Cerebellar nuclear complex (tissue), 1 donor: ENCODE measurements at places on chromosomes 16 and 17.

- no peak for DNase-seq
Measured at GRCh38 chr16:87248714-87249113, 68.5 kb downstream of the C16orf95 start.

DNA sequence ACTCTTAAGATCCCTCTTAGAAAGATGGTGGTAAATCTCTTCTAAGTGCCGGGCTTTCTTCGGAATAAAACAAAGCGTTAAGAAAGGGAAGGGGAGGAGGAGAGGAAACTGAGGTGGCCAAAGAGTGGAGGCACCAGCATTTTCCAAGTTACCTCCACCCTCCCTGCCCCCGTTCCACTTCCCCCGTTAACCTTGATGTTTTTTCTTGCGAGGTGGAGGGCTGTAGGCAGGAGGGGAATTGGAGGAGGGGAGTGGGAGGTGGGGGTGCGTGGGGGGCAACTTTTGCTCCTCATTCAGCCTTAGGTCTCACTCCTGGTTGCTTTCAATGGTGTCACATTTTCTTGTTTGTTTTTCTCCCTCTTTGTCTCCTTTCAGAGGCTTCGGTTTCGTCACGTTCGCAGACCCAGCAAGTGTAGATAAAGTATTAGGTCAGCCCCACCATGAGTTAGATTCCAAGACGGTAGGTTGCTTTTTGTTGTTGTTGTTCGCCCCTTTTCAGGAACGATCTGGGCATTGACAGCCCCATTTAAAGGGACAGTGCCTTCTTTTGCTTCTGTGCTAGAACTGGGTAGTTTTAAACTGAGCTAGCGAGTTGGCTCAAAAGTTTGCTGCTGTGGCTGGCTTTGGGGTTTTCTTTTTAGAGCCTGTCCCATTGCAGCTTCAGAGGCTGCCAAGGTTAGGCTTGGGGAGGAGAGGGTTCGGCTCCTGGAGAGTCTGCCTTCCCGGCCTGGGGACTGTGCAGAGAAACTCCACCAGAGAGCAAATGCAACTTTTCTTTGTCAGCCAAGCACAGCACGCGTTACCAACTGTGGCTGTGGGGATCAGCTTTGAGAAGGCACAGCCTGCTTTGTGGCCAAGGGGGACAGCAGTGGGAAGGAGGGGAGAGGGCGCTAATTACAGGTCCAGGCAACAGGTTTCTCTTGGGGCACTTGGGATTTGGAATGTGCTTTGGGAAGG lies 1.9 kb downstream of the MSI2 start:
- DNase-seq = no peak

- DNase-seq = no peak
Measured at GRCh38 chr17:43517161-43517560, 29.0 kb downstream of the ETV4 start.

GRCh38 chr17:21425736-21426135 lies 49.6 kb downstream of the KCNJ12 start:
- no peak for DNase-seq

GRCh38 chr16:56097306-56097705 lies 94.0 kb upstream of the GNAO1 start:
- no peak for DNase-seq

DNA sequence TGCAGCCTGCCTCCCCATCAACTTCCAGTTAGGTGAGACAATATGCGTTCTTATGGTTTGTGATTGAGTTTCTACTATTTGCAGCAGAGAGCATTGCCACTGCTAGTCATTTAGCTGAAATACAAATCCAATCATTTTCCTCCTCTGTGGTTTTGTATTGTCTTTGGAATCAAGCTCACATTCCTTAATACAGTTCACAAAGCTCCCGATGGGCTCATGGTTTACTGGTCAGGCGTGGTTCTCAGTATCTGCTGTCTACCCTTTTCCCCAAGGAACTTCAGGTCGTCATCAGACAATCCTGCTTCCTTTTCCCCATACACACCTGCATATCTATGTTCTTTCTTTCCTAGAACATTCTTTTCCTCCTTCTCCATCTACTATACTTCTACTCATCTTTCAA lies 69.6 kb upstream of the GAS7 start:
- DNase-seq = no peak

- DNase-seq = no peak
Measured at GRCh38 chr16:64280317-64280716, 841.5 kb downstream of the CDH11 start.

DNA sequence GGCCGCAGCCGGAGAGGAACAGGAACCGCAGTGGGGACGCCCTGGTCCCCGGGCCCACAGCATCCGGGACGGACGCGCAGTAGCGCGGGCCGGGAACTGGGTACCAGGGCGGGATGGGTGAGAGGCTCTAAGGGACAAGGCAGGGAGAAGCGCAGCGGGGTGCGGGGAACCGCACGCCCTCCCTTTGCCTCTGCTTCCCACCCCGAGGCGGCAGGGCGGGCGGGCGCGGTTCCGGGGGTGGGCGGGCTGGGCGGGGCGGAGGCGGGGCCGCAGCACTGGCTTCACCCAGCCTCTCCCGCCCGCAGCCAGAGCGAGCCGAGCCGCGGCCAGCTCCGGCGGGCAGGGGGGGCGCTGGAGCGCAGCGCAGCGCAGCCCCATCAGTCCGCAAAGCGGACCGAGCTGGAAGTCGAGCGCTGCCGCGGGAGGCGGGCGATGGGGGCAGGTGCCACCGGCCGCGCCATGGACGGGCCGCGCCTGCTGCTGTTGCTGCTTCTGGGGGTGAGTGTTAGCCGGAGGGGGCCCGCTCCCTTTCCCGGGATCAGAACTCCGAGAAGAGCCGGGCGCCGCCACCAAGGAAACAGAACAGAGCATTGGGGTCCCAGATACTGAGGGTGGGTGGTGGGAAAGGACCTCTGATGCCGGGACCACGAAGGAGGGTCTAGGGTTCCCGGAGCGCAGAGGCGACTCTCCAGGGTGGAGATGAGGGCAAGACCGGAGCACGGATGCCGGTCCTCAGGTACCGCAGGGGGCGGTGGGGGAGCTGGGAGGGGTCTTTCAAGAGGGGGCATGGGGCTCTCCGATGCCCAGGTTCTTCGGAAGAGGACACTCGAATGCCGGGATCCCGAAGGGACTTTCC lies at the start of gene NGFR:
TSS of gene NGFR (plus strand) at position 308 of the 856 bp plus-strand sequence. CDS start at position 433, 125 bp downstream.
- peak; percentile 11 for DNase-seq

DNA sequence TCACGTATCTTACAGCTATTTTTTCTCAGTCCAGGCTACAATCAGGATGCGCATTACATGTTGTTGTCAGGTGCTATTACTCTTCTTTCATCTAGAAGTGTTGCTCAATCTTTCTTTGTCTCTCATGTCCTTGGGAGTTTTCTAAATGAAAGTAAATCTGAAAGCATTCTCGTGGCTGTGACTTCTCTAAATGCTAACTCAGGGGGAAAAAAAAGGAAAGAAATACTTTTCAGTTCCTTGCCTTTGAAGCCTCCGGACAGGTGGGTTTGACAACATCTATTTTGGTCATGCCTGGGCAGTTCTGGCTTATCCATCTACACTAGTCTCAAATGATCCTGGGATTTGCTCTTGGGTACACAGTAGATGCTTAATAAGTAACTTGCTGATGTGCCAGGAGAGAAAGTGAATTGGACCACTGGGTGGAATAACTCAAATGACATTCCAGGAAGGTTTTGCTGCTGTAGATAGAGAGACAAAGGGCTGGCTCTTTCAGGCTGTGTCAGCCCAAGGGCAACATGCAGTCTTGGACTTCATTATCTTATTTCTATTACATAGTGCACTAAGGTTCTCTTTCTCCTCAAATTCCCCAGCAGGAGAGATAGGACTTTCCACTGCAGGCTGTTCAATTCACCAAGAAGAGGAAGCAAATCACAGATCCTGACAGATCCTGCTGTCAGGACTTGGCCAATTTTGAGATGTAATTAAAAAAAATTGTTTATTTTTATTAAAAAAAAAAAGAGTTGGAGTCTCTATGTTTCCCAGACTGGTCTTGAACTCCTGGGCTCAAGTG lies 63.6 kb upstream of the NFAT5 start:
- no peak for DNase-seq

DNA sequence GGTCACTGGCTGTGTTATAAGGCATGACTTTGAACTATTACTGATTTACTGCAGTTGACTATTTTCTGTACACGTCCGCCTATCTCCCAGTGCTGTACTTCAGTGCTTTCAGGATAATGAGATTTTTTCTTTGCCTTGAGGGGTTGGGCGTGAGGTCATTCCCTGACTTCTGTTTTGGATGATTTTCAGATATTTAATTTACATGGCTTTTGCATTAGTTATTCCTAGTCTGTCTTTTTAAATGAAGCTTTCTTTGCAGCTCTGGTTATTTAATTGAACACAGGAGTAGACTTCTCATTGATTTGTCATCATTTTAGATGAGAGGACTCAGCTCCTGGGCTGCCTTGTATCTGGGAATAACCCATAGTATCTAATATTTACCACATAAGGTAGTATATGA lies 23.7 kb downstream of the WIPF2 start:
- no peak for DNase-seq

DNA sequence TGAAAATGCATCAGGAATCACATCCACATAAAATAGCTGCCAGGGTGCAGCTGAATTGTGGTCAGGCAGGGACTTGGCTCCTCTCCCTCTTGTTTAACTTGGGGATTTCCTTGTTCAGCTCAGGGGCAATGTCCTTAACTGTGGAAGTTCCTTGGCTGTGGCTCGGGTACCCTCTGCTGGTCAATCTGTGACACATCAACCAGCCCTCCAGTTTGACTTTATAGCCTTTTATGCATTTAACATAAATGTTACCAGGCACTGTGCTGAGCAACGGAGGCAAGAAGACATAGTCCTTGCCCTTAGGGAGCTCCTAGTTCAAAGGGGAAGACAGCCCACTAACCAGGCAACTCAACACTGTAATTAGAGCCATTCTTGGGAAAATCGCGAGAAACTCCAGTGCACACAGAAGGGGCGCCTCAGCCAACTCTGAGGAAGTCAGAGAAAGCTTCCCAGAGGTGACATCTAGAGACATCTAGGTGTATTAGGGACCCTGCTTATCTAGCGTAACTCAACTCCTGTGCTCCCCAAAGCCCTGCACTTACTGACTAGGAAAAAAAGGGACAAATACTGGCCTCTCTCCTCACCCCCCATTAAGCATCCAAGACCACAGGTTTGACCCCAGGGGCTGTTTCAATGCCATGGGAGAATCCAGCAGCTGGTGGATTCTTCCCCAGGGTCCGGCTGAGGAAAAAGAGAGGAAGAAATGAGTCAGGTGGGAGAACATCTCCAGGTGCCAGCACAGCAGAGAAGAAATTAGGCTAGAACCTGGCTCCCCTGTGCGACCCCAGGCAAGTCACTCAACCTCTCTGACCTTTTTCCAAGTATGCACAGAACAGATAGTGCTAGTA lies 17.3 kb upstream of the EEF2K start:
- DNase-seq = peak; percentile 17

DNA sequence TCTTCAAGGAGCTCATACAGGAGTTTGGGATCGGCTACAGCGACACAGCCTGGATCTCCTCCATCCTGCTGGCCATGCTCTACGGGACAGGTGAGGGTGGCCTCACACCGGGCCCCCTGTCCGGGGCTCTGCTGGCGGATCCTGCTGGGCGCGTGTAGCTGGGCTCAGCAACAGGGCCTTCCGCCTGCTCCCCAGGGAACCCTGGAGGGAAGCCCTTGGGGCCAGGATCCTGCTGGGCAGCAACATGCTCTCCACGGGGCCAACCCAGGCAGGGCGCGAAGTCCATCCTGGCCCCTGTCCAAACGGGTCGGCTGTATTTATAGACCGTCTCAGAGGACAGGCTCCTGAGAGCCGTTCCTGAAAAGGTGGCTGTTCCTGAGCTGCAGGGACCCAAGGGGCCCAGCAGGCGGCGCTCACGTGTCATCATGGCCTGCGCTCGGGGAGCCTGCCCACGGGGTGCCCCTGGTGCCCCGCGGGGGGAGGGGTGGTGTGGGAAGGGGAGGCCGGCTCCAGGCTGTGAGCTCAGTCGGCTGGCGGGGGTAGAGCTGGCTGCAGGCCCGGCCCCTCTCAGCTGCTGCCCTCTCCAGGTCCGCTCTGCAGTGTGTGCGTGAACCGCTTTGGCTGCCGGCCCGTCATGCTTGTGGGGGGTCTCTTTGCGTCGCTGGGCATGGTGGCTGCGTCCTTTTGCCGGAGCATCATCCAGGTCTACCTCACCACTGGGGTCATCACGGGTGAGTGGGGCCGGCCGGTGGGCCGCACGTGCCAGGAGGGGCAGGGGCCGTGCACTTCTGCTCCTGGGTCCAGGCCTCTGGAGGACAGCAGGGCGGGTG lies 7.5 kb downstream of the SLC16A3 start:
- no peak for DNase-seq

- no peak for DNase-seq
Measured at GRCh38 chr17:11330826-11331225, 89.8 kb downstream of the SHISA6 start.

DNA sequence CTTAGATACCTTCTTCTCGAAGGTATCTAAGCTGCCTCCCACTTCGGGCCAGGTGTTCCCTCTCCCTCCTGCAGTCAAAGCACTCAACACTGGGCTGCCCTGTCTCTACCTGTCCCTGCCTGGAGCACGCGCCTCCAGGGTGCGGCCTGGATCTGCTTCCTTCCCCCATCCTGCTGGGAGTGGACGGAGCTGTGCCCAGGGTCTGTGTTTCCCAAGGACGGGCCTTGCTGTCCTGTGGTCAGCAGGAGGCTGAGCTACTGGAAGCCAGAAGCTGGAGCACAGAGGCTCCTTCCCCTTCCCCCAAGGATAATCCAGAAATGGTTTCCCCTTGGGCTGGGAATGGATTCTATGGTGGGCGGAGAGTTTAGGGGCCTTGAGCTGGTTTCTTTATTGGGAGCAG lies 16.7 kb downstream of the LLGL2 start:
- DNase-seq = no peak

DNA sequence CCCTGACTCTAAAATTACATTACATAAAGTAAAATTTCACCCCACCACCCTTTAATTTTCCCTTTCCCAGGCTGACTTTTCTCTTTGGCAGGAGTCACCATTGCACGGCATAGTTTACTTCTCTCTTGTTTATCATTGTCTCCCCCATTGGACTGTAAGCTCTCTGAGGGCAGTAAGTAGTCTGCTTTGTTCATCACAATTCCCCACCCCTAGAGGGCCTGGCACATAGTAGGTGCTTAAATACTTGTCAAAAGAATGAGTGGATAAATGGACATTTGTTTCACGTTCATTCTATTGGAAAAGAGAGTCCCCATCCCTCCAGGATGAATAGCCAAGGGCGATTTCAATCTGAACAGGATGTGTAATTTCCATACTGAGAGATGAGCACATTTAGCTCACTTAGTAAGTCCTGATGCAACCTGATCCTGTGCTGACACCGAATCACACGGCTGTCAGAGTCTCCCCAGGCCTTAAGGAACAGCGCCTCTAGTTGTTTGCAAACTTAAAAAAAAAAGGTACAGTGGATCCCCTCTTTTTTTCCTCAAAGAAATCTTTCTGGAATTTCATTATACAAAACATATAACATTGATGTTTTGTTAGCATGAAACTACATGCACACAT lies 54.0 kb downstream of the AKAP1 start:
- DNase-seq = no peak
